ENCODE measurements at places on chromosomes 6 and 20.
A peak's percentile ranks its signal among the peaks of the same experiment; 100 is the strongest.

DNA sequence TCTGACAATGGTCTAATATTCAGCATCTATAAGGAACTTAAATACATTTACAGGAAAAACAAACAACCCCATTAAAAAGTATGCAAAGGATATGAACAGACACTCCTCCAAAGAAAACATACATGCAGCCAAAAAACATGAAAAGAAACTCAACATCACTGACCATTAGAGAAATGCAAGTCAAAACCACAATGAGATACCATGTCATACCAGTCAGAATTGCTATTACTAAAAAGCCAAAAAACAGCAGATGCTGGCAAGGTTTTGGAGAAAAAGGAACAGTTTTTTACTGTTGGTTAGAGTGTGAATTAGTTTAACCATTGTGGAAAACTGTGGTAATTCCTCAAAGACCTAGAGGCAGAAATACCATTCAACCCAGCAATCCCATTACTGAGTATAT is 339.0 kb upstream of the ADGRB3 start:
- no peak for DNase-seq

DNA sequence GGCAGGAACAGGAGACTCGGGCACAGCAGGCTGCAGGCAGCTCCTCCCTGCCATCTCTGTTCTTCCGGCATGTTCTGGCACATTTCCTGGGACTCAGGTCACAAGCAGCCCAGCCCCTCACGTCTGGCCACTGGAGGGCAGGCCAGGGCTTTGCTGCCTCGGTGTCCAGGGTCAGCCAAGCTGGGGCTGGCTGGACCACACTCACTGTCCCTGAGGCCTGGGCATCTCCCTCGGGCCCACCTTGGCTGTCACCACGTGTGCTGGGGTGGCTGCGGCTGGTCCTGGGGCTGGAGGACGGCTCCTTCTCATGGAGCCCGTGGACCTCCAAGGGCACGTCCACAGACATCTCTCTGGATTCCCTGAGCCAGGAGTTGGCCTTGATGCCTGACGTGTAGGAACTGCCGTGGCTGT is 18.5 kb downstream of the FRMD1 start:
- peak; percentile 70 for DNase-seq

- DNase-seq, result no peak
Measured at GRCh38 chr6:69584536-69584912, 212.3 kb downstream of the LMBRD1 start.

DNA sequence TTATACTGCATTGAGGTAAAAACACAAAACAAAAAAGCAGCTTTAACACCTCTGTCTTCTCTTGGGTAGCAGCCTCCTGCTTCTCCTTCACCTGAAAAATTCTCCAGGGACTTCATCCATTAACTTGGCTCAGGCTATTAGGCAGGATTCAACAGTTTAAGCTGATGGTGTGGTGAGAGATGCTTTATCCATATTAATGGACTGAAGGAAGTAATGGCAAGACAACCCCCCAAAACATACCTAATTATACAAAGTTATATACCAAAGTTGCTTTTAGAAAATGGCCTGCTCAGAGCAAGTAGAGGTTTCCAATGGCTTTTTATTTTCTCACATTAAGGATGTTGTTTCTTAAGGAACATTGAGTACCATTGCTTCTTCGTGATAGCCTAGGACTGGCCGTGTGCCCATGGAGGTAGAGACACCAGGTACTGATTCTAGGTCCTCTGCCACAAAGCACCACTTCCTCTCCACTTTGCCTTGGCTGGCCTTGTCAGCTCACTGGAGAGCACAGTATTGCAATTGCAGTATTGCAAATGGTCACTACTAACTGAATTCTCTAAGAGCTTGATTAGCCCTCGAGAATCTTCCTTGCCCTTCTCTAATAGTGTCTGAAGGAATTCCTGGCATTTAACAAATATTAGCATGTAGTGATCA is 7.3 kb downstream of the EDN1 start:
- DNase-seq, result no peak

- DNase-seq, result no peak
Measured at GRCh38 chr6:89007209-89008000, 44.0 kb upstream of the RNGTT start.

DNA sequence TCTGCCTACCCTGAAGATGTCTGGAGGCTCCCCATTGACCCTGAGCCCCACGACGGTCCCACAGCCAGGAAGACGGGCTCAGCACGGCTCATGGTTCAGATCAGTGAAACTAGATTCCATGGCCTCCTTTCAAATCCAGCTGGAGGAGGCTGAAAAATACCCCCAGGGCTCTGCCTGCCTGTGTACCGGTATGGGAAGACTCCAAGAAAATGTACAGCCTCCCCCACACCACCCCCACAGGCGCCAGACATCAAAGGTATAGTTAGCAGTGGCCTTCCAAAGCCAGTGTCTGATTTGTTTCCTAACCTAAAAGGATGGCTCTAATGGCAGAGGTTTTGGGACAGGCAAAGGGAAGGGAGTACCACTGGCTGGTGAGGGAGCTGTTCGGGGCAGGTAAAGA is 86.2 kb upstream of the SNAP25 start:
- no peak for DNase-seq

DNA sequence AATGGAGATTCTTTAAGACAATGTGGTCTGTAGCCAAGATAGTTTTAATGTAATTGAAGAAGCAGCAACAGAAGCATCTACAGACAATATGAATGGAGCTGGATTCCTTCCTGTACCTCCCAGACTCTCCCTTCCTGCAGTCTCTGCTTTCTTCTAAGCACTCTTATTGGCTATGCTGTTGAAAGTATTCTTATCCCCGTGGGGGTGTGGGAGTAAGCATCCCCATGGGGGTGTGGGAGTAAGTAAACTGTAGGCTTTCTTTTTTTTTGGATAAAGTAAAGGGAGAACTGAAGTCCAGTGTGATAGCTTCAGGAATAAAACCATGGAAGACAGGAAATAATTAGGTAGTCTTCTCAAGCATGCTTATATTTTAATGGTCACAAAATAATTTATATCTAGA is 4.1 kb downstream of the PKIB start:
- DNase-seq, result no peak

DNA sequence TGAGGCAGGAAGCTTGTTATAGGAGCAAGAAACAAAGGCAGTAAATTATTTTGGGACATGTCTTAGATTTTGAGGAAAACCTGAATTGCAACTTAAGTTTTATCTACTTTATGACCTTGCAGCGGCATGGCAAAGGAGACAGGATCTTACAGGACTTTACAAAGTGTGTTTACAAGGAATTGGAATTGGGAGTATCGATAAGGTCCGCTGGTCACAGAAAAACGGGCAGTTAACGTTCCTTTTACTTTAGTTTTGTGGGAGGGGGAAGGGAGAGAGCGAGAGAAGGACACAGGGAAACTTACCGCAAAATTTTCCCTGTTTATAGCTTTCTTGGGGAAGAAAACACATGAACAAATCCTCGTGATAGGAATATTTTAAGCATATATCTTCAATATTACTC is 1607.2 kb downstream of the GRIK2 start:
- DNase-seq, result no peak

DNA sequence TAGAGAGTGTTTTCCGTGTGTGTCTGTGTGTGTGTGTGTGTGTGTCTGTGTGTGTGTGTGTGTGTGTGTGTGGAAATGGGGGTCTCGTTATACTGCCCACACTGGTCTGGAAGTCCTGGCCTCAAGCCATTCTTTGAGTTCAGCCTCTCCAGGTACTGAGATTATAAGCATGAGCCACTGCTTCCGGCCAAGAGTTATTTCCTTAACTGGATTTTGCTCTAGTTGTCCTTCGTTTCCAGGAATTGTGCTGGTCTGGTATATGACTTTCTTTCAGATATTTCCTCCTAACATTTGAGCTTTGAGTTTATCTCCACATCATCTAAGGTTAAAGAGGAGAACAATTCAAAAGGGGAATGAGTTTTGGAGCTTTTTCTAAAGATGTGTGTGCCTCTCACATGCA is 124.8 kb downstream of the SH3BGRL2 start:
- no peak for DNase-seq

- peak; percentile 93 for DNase-seq
Measured at GRCh38 chr20:57718490-57719009, 8.7 kb upstream of the PMEPA1 start.

DNA sequence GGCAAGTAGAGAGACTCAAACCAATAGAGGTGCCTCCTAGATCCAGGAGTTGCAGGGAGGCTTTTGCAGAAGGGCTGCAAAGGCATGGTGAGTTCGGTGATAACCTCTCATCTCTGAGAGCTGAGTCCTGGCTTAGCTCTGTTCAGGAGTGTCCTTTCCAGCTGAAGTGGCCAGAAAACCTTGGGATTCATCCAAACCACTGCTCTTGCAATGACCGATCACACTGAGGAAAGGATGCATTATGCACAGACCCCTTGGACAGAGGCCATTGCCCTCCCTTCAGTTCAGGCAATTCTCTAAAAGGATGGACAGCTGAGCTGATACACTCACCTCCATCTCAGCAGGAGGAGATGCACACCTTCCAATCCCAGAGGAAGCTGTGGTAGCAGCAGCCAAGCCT is 158.8 kb upstream of the ENPP5 start:
- no peak for DNase-seq

- DNase-seq, result no peak
Measured at GRCh38 chr6:31530659-31531058, 1.9 kb downstream of the MCCD1 start.

DNA sequence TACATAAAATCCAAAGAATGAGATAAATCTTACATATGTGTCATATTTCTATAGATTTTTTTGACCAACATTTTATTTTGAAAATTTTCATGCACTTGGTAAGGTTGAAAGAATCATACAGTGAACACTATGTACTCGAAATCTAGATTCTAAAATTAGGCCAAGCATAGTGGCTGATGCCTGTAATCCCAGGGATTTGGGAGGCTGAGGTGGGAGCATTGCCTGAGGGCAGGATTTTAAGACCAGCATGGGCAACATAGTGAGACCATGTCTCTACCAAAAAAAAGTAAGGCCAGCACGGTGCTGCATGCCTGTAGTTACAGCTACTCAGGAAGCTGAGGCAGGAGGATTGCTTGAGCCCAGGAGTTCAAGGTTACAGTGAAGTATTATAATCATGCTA is 158.6 kb downstream of the LAMA2 start:
- DNase-seq, result no peak

DNA sequence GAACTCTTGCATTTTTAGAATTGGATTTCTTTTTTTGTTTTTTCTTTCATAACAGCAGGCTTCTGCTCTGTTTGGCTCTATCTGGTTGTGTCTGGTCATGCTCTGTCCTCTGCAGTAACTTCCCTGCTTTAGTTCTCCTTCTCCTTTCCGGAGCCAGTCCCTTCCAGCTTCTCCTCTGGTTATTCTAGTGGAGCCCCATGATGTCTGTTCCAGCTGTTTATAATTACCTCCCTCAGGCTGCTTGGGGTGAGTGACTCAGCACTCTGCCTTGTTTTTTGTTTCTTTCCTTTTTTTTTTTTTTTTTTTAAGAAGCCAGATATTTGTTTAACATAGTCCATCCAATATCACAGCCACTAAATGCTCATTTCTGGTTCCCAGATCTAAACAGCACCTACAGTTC is 409.6 kb downstream of the MAFB start:
- DNase-seq, result no peak

DNA sequence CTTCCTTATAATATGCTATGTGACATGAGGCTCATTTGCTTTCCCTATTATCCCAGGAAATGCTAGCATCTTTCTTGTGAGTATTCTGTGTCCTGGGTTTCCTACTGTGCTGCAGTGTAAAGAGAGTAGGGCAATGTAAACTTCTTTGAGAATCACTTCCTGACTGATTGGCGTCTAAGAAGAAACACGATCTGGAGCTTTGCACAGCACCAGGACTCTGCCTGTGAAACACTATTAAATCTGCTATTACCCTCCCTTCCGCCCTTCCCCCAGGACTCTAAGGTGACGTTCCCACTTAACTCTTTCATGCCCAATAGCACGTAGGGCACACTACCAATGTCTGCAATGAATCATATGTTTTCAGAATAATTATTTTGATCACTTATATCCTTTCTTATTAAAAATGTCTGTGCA is 607.3 kb upstream of the CITED2 start:
- no peak for DNase-seq

- DNase-seq, result no peak
Measured at GRCh38 chr20:49392745-49393144, 89.7 kb downstream of the KCNB1 start.

GRCh38 chr6:1604158-1605003 is 5.3 kb upstream of the FOXC1 start:
- peak; percentile 86 for DNase-seq

DNA sequence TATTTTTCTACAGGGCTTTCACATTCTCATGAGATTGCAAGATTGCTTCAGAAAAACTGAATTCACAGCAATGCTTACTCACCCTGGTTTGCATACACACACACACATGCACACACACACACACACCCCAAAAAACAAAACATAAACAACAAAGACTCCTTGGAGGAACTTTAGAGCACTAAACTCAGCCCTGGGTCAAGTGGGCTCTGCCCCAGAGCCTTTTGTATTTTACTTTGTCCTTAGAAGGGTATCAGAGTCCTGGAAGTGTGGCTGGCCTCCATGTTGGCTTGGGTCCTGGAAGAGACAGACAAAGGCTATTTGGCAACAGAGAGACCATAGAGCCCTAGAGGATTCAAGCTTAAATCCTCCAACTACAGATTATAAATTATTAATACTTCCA is 8.0 kb upstream of the CST9 start:
- DNase-seq, result no peak

- no peak for DNase-seq
Measured at GRCh38 chr20:24989162-24989561, 3.4 kb downstream of the APMAP start.

DNA sequence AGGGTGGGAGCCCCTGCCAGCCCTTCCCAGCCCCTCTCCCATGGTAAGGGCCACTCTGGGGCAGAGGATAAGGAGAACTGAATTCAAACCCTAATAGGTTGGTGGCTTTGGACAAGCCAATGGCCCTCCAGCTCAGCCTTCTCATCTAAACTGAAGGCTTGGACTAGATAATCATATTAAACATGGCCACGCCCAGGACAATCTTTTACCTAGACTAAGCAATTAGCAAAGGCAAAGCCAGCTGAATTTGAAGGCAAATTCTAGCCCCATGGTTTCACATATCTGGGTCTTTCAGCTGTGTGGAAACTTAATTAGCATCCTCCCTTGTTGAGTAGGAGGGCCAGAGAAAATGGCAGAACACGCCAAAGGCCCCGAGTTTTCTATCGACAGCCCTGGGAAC is 10.7 kb downstream of the SLC22A23 start:
- DNase-seq, result no peak

DNA sequence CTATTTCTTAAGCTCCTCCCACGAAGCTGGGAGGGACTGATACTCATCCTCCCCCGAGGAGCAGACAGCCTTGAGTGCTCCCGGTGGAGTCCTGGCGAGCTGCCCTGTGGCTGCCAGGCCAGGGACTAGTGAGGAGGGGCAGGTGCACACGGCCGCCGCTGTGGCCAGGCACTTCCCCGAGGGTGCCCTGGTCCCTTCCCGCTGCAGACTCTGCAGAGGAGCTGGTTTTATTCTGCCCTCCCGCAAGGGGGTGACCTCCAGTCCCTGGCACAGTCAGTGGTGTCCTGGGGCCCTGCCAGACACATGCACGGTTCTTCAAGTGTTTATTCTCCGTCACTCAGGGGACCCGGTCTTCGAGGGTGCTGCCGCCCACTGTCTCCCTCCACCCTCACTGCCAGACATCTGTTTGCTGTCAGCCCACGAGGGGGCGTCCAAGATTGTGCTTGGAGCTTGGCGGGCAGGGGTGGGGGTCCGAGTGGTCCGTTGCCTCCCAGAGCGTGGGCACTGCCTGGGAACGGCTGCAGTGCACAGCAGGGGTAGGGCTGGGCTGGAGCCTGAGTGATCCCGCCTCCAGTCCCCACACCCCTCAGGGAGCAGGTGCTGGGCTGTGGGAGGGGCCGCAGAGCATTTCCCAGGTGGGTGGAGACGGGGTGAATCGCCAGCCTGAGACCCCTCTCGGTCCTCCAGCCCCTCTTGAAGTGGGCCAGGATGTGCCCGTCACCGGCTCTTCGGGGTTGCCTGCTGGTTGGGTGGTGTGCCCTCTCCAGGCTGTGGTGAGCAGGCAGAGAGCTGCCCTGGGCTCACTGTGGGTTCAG is 3.1 kb upstream of the CABLES2 start:
- peak; percentile 85 for DNase-seq
